ENCODE measurements at places on chromosomes 4 and X.
A peak's percentile ranks its signal among the peaks of the same experiment; 100 is the strongest.

DNA sequence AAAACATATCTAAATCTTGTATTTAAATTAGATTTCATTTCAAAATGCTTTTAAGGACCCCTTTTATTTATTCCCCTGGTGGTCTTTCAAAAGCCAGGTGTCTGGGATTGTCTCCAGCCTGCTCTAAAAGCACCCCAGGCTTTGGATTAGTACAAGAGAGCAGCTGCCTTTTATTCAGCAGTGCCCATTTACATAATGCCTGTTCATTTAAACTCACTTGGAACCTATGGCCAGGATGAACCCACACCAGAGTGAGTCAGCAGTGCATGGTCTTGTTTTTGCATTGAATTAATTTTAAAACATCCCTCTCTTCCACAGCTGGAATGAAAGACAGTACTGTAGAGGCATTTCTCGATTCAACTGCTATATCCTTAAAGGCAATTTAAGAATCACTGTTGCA lies 64.1 kb upstream of the TENM3 start:
- DNase-seq: no peak

- no peak for DNase-seq
Measured at GRCh38 chr4:109973529-109973905, 60.8 kb downstream of the EGF start.

DNA sequence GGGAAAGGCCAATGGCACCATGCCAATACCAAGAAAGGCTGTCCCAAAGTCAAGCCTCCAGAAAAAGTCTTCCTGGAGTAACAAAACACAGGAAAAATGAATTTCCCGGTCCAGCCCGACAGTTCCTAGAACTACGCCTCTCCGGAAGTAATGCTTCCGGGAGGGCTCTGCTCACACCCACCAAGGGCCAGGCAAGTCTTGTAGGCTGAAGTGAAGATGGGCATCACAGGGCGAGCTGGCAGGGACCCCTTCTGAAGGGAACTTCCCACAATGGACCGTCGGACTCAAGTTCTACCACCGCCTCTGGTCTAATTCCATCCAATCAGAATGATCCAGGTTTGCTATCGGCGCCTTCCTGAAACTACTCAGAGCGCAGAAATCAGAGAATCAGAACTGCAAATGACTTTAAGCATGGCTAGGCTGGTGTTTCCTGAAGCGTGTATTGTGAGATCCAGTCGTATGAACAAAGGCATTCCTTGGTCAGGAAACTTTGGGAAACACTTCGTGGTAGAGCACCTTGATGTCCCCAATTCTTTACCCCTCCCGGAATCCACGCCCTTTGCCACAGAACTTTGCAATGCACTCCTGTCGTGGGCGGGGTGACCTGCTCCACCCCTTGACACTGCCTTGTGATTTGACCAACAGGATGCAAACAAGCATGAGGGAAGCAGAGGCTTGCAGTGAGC lies 127.8 kb downstream of the BCOR start:
- DNase-seq: no peak

GRCh38 chr4:159443975-159444374 lies 341.1 kb downstream of the RAPGEF2 start:
- no peak for DNase-seq

DNA sequence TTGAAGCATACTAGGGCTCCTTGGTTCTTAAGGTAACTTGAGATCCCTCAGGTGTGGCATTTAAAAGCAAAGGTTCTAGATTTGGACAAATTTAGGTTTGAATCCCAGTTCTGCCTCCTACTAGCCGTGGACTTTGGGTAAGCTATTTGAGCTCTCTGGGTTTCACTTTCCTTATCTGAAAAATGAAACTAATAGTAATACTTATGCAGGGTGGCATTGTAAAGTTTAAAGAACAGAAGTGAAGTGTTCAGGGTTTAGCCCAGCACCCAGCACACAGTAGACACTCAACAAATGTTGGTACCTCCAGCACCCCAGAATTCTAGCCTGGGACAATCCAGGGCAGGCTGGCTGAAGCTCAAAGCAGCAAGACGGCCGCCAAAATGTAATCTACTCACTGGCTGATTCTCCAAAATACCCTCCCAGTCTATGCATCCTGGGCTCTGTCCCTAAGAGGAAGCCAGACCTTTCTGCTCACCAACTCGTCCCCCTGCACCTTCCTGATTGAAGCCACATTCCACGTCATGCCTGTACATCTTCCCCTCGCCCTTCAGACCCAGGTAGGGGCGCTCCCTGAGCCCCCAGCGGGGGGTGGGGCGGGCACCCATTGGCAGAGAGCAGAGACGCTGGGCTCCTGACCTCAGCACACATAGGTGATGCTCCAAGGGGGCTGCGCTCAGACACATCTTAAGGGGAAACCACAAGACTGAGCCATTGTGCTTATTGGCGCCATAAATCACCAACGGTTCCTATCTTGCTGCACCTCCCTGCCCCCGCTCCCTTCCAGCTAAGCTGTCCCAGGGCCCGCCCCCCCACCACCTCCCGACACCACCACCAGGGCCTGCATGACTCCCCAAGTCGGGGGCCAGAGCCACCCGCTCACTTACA lies 160.6 kb downstream of the BCOR start:
- DNase-seq: no peak

- DNase-seq: no peak
Measured at GRCh38 chr4:104907074-104907649, 239.5 kb upstream of the TET2 start.

DNA sequence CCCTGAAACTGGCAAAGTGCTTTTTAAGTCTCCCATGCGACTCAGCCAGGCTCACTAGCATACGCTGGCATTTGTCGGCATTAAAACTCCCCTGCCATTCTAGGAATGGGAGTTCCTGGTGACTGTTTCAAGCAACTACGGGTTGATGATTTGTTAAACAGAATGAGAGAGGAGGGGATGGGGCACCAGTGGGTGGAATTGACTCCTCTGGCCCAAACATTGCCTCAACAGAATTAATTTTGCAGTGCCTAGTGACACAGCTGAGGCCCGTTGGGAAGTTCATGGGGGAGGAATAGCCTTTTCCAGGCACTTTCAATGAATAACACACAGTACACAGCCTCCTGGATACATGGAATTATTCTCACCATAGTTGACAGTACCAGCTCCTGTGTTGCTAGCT lies 30.1 kb downstream of the NEUROG2 start:
- no peak for DNase-seq

- no peak for DNase-seq
Measured at GRCh38 chrX:7552760-7553159, 290.2 kb upstream of the VCX start.

GRCh38 chr4:134727696-134728095 lies 526.1 kb upstream of the PABPC4L start:
- no peak for DNase-seq

- DNase-seq: no peak
Measured at GRCh38 chr4:18570370-18570769, 548.8 kb upstream of the LCORL start.

DNA sequence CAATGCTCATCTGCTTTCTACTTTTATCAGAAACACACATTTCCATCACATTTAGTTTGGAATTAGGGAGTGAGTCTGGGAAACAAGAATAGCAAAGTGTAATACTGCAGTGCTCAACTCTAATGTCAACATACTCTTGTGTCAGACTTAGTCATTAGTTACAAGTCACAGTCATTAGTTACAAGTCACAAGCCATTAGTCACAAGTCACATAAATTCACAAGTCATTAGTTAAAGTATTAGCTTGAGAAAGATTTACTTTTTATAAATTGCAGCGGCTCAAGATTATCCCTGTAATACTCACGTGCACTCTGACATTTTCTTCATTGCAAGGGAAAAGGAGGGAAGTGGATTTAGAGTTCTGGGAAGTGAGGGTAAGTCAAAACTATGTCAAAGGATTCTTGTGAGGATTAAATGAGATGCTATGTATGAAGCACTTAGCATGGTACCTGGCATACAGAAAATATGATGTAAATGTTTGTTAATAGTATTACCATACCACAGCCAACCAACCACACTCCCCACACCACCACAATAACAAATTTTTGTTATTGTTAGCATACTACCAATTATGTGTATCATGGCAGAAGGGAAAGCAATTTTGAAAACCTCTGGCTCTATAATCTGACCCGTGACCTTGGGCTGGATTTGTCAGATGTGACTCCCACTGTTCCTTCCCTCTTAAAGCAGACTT lies 116.6 kb downstream of the ARHGAP24 start:
- DNase-seq: no peak

DNA sequence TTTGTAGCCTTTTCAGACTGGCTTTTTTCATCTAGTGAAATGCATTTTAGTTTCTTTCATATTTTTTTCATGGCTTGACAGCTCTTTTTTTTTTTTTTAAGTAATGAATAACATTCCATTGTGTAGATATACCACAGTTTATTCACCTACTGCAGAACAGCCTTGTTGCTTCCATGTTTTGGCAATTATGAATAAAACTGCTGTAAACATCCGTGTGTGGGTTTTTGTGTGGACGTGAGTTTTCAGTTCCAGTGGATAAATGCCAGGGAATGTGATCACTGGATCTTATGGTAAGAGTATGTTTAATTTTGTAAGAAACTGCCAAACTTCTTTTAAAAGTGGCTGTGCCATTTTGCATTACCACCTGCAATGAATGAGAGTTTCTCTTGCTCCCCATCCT lies 160.8 kb downstream of the SOWAHB start:
- DNase-seq: no peak

DNA sequence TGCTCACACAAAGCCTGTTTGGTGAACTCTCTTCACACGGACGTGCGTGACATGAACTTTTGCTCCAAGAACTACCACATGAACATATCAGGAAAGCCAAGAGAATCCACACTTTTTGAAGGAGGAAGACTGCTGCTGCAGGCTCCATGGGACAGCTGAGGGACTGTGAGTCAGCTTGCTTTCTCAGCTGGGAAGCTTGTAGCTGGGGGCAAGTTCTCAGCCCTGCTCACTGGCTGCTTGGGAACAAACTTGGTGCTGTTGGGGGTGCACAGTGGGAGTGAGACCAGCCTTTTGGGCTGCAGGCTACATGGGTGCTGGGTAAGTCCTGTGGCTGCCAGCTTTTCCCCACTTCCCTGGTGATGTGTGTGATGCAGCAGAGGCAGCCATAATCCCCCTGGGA lies 123.9 kb downstream of the ATP8A1 start:
- DNase-seq: no peak

DNA sequence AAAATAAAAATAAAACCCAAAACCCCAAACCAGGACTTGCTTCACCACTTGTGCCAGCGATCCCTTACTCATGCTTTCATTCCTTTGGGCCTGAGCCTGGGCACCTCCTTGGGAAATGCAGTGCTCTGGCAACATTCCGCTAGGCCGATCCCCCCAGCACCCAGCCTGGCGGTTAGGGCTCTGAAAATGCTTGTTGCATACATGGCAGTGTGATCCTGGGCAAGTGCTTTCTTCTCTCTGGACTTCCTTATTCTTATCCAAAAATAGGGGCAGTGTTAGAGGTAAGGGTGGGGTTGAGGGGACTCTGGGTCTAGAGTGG lies 4.6 kb downstream of the ZNF185 start:
- no peak for DNase-seq

- DNase-seq: no peak
Measured at GRCh38 chr4:123579961-123580360, 183.4 kb downstream of the SPRY1 start.

DNA sequence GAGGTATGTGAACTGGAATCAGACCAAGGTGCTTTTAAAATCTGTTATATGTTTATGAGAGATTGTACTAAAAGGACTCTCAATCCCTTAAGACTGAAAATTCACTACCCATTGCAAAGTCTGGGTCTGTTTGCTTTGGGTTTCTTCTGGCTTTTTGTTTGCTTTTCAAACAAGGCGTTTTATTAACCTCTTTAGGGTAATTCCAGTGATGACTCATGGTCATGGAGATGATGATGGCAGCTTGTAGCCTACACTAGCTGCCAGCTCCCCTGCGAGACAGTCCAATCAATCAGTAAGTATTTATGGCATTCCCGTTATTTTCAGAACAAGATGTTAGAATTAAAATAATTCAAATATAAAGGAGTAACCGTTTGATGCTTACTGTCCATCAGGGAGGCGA lies 643.8 kb upstream of the FTHL17 start:
- DNase-seq: no peak

- DNase-seq: no peak
Measured at GRCh38 chr4:14168919-14169318, 541.4 kb upstream of the BOD1L1 start.

DNA sequence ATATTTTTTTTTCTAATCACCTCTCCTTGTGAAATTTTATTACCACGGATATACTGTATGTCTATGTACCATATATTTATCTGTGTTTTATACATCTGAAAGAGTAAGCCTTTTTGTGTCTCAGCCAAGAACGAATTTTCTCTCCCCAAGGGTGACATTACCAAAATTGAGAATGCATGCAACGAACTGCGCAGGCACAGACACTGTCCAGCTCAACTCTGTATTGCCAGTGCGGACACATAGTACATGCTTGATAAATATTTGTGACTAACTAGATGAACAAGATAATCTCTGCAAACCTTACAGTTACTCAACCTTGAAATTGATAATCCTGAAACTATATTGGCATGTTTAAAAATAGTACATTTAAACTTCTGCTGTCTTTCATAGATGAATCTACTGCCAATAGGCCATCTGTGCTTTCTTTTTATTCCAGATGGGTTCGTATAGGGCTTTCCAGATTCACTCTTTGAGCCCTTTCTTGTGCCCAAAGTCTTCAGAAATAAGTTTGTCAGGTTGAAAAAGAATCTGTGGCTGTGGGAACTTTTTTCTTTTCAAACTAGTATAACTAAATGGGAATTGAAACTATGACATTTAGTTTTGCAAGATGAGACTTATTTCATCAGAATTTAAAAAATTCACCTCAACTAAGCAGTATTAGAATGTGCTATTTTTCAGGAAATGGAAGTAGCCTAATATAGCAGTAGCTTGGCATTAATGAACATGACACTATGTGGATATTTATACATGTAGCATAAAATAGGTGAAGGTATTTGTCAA lies 38.9 kb downstream of the DTHD1 start:
- DNase-seq: no peak

DNA sequence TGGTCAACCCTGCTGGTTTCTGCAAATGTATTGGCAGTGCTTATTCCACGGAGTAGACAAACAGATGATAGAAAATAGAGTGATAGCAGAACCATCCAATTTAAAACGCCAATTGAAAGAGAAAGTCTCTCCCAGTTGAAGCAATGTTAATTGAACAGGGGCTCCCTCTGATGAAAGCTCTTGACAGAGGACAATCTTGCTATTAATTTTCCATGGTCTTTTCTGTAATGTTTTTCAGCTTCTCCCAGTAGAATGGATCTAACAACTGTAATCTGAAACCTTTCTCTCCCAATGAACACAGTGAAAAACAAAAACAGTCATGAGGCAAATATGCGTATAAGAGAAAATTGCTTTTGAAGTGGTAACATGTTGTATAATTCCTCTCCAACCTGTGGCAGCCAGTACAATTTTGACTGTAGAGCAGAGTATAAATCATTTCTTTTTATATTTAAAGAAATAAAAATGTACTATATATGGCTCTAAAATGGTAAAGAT lies 225.1 kb upstream of the GALNTL6 start:
- DNase-seq: no peak

- peak; percentile 1 for DNase-seq
Measured at GRCh38 chr4:145808021-145808650, 128.2 kb downstream of the C4orf51 start.

All from activated naive CD8-positive, alpha-beta T cell treated with anti-CD3 and anti-CD28 coated beads, Interleukin-2, amount 50 U/mL, for 16 hours (primary cell).